ENCODE measurements at places on chromosomes 2 and 18.
A peak's percentile ranks its signal among the peaks of the same experiment; 100 is the strongest.

DNA sequence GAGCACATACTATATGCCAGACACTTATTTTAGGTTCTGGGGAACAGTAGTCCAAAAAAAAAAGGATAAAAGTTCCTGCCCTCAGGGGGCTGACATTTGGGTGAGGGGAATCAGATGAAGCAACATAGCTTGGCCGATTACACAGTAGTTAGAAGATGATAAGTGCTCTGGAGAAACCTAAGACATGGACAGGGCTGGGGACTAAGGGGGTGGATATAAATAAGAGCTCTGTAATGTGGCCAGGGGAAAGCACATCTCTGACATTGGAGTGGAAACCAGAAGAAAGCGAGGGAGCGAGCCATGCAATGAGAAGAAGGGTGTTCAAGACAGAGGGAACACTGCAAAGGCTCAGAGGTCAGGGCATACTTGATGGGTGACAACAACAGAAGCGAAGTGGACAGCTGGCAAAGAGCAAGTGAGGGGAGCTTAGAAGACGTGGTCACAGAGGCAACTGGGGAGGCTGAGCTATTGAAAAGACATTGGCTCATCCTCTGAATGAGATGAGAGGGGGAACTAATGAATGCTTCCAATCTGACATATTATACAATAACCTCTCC, 11.4 kb downstream of the TMEM182 start:
- DNase-seq, result no peak

DNA sequence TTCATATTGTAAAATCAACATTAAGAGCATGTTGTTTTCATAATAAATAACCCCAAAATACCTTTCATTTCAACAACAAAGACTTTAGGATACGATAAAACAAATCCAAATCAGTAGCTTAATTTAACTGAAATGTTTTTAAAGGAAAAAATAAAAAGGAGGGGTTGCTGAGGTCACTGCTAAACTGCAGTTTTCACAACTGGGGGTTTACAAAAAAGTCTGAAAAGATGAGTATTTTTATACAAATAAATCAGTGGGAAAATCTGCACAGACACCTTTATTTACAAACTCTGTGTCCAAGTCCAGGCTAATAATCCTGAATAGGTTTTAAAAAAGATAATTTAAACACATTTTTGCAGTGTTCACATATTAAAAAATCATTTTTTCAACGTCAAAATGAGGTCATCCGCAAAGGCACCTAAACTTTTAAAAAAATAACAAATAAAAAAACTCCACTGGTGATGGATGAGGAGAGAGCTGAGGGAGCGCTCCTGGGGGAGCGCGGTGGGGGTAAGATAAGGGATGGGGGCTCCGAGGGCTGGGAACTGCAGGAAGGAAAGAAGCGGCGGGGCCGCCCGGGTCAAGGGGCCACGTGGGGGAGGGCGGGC, 3.1 kb downstream of the DLX2 start:
- no peak for DNase-seq

DNA sequence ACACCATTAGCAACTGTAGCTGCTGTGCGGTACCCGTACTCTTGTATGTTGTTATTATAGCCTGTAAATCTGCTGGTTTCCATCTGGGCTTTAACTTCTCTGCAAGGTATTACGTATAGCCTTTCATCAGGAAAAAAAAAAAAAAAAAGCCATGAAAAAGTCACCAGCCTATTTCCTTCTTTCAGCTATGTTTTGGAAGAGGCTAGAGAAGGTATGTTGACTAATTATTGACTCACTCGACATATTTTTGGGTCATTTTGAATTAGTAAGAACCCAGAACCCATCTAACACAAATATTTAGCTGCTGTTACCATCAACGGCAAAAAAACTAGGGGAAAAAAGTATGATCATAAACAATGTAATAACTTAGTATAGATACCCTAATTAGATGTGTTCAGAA, 1395.6 kb downstream of the SUCLG1 start:
- no peak for DNase-seq

DNA sequence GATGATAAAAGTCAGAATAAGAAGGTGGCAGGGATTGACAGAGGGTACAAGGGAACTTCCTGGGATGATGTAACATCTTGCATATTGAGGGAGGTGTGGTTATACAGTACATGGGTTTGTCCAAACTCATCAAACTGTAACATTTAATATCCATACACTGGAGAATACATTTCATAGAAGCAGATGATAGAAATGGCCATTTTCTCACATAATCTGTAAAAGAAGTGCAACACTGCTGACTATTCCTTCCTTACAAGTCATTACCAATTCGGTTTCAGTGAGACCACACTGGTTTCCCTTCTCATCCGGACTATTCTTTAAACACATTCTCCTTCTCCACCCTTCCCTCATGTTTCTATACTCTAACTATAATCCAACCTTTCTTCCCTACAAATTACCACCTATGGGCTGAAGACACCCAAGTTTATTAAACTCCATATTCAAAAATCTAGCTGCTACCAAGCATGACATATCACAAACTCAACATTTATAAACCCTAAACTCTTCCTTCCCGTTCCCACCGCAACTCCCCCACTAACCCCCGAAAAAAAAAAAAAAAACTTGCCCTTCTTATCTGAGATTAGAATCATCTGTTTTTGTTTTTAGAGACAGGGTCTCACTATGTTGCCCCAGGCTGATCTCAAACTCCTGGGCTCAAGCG, 1.6 kb downstream of the COX7A2L start:
- peak; percentile 26 for DNase-seq

DNA sequence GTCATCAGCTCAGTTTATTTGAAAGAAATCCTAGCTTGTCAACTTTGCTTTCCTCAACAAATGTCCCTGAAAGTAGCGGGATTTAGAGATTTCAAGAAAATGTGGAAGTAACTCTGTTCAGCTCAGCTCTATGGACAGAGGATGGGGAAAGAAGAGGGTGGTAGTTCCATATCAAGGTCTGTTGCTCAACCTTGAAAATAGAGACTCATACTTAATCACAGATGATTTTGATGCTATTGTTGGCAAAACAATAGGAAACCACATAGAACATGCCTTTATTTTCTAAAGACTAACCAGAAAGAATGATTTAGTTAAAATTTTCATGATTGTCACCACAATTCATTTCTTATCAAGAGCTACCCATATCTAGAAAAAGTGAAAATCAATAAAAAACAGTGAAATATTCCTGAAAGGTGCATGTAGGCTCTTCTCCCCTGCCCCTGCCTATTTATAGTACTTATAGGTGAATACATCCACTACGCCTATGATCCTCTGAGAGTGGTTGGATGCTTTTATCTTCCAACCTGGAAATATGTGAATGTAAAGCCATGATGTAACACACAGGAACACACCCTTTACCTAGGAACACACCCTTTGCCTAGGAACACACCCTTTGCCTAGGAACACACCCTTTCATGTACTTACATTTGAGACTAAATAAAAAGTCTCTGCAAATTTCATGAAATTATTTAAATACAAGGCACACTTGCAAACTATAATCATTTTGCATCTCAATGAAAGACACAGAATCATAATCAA, 65.8 kb downstream of the ETAA1 start:
- no peak for DNase-seq

- peak; percentile 84 for DNase-seq
These were observed 24.2 kb downstream of the MYL12B start for GRCh38 chr18:3286159-3286558.

GRCh38 chr18:55458456-55459203, 129.4 kb downstream of the TCF4 start:
- DNase-seq, result no peak

- DNase-seq, result no peak
These were observed 460 bp upstream of the LRRFIP1 start for GRCh38 chr2:237626813-237627440.

DNA sequence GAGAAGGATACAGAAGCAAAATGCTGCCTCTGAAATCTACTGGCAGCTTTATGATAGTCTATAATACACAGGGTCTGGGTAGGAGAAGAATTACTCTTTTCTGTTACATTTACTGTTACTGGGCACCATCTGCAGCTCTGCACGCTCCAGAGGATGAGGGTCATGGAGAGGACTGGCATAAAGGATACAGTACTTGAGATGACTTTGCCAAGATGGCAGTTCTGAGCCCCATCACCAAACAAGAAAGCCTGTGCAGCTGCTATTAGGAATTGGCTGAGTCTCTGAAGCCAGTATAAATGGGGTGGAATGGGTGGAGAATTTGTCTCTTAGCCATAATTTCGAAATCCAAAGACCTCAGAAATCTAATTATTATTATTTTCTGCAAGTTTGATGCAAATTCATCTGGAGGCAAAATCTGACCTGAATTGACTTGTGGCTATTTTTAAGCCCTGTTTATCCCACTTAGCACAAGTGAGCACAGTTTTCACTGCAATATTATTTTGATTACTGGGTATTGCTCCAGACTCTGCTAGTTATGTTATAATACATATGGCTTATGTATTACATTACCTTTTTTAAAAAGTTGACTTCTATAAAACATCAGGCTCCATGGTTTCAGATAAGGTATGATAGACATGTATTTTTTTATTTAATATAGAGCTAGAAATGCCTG, 579.5 kb downstream of the MBD2 start:
- DNase-seq, result no peak

DNA sequence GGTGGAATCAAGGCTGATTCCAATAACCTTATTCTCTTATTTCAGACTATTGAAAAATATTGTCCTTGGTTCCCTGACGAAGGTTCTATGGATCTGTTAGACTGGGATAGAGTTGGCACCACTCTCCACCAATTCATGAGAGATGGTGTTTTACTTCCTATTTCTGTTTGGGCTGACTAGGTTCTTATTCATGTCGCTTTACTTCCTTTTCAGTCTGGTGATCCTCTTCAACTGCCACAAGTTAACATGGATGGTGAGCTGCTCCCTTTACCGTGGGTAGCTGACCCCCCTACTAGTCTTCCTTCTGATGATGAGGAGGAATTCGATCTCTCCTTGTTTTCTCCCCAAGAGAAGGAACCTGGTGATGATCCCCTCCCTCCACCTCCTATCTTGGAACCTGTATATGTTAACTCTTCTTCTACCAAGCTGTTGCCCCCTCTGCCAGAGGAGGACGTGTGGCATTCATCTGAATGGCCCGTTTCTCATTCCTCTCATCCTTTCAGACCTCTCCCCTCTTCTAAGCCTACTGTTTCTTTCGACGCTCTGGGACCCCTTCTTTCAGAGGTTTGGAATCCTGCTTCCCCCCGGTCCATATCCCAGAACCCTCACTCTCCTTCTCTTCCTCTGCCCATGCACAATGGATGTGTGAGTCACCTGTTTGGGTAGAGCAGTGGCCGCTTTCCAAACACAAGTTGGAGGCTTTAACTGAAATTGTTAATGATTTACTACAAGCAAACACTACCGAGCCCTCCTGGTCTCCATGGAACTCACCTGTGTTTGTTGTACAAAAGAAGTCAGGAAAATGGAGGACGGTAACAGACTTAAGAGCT, 13.5 kb upstream of the CNOT11 start:
- DNase-seq, result peak; percentile 58

DNA sequence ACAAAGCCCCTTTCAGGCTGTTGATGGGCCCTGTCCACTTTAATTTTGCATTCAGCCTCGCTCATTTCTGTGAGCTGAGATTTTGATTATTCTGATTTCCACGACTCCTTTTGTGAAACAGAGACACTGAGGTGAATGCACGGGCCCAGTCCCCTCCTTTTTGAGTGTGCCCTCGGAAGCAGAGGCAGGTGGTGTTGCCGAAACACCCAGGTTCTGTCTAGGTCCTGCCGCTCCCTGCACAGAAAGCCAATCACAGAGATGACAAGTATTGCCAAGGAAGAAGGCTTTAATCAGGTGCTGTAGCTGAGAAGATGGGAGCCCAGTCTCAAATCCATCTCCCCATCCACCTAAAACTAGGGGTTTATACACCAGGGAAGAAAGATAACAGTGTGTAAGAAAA, 44.2 kb upstream of the EDAR start:
- DNase-seq, result no peak

GRCh38 chr18:48138210-48138609, 207.8 kb upstream of the SMAD2 start:
- DNase-seq, result no peak

GRCh38 chr2:83068714-83069113, 1390.4 kb downstream of the SUCLG1 start:
- DNase-seq, result no peak

- DNase-seq, result no peak
These were observed 39.5 kb downstream of the SFXN5 start for GRCh38 chr2:73031725-73032701.

DNA sequence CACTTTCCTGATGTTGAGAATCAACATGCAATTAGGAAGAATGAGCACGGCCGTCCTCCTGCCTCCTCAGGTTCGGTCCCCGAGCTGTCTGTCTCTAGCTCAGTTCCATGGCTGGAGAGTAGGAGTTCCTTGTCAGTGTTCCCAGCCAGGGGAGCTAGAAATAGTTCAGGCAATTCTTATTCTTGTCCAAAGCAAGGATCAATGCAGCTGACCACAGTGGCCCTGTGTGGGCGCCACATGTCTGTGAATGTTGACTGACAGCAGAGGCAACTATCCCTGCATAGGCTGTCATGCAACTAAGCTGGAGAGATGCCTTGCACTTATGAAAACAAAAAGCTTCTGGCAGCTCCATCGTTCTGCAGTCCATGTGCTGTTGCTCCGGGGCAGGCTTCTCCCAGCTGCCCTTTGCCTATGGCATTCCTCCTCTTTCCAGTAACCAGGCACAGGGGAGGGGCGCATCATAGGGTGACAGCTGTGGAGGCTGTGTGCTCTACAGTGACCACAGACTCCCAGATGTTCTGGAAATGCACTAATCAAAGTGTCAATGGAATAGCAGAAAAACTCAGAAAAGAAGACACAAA, 58.7 kb downstream of the PDCL3 start:
- DNase-seq, result no peak

GRCh38 chr2:72414137-72414760, 266.6 kb upstream of the CYP26B1 start:
- DNase-seq, result no peak

DNA sequence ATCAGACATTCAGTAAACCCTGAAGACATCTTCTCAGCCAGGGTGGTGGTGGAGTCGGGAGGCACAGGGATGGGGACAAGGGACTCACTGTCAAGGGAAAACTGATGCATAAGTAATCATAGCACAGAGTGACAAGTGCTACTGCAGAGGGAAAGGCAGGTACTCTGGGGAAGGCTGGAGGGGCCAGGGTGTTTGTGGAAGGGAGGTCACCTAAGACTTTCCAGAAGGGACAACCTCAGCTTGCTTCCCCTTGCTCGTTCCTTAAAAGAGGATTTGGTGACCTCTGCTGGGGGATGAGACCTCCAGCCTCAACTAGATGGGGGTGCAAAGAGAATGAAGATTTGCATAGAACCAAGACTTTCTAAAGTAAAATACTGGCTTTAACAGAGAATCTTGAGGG, 99.5 kb downstream of the SLC4A3 start:
- DNase-seq, result peak; percentile 30

DNA sequence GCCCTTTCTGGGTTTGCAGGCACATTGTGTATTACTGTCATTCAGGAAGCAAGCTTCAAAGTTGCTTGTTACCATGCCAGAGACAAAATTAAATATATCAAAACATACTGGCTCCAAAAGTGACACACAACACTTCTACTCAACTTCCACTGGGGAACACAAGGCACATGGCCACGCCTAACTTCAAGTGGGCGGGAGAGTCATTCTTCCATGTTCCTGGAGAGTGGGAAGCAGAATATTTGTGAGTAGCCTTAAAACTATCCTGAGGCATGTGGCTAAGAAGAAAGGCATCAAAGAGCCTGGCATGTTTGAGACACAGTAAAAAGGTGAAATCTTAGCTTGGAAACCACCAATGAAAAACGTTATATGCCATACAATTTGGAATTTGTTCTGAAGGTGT, 90.5 kb upstream of the TACR1 start:
- DNase-seq, result no peak
